ENCODE measurements at places on chromosomes 12 and 14.

DNA sequence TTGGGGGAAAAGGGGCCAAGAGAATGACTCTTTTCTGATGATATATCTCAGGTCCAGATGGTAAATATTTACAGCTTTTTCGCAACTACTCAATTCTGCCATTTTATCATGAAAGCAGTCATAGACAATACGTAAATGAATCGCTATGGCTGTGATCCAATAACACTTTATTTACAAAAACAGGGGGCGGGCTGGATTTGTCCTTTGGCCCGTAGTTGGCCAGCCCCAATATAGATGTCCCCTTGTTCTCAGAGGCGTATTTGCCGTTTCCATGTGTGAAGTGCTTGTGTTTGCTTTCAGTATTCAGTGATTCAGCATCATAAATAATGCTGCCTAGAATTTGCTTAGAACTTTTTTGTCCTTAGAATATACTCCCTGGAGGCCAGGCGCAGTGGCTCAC, 77.2 kb downstream of the CCDC92 start:
- no peak for DNase-seq

- no peak for DNase-seq
Measured at GRCh38 chr12:4569261-4569660, 7.3 kb downstream of the DYRK4 start.

GRCh38 chr14:98731286-98731685, 540.7 kb downstream of the BCL11B start:
- no peak for DNase-seq

DNA sequence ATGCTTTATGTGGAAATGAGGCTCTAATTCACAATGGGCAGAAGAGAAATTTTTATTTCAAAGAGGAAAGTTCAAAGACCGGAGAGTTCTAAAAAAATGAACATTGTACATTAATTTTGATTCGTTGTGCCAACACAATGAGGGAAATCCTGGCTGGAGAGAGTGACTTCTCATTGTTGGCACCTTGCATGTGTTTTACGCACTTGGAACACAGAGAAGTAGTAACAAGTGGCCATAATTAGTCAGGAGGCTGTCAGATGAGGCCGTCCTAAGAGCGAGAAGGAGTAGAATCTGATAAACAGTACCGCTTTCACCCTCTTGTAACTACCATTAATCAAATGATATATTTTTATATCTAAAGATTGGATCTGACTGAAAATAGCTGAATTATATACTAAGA, 6.9 kb downstream of the LMO3 start:
- DNase-seq, result no peak

GRCh38 chr14:40758076-40758475, 848.6 kb upstream of the LRFN5 start:
- no peak for DNase-seq

DNA sequence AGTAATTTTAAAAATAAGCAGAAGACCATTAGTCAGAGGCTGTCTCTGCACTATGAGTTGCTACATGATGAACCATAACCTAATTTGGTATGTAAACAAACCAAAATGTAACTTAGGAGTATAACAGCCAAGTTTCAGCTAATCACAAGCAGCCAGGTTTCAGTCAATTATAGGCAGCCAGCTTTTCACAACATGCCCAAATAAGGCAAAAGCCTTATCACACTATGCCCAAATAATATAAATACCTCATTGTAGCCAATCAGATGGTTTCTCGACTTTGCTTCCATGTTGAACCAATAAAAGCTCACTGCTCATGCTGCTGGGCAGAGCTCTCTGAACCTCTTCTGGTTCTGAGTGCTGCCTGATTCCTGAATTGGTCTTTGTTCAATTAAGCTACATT, 38.6 kb downstream of the GARIN6 start:
- no peak for DNase-seq

DNA sequence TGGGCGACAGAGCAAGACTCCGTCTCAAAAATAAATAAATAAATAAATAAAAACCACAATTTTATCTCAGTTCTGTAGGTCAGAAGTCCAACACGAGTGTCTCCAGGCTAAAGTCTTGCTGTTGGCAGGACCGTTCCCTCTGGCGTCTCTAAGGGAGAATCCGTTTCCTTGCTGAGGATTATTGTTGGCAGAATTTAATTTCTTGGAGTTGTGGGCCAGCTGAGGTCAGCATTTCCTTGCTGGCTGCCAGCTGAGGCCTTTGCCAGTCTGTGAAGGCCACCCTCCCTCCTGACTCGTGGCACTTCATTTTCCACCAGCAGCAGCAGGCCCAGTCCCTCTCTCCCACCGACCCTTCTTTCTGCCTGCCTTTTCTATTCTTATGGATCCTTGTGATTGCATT, 17.2 kb downstream of the PSMC1 start:
- peak; percentile 4 for DNase-seq

GRCh38 chr12:105033851-105034250, 47.7 kb downstream of the NOPCHAP1 start:
- DNase-seq, result no peak

DNA sequence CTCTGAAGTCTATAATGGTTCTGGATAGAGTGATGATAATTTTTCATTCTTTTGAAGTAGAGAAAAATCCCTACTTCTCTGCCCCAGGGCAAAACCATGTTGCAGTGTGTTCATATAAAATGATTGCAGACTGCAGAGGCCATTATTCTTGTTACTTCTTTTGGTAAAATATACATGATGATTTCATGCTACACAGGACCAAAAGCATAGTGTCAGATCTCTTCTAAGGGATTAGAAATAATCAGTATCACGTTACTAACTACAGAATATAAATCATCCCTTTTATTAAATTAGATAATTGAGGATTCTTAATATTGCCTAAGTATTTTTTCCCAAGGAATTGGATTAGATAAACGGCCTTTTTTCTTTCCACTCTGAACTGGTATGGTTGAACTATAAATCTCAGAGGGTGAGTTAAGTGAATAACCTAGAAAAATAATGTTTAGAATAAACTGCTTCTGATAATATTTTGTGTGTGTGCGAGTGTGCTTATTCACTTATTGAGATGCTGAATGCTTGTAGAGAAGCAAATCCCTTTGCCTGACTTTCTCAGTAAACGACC, 156.2 kb downstream of the EFCAB11 start:
- no peak for DNase-seq

DNA sequence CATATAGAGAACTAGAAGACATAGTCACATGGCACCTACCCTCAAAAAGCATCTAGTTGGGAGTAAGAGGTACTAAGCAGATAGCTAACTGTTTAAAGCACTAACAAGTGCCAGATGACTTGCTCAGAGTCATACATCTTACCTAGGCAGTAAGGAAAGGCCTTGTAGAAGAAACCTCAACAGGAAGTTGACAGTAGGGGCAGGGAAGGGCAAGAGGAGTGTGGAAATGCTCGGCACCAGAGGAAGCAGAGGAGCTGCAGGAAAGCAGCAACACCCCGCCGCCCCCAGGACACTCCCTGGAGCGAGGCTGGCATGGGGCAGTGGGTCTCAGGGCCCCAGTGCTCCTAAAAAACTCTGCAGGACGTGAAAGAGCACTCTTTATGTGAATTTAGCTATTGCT, 92.9 kb downstream of the PPP2R5C start:
- DNase-seq, result peak; percentile 37

DNA sequence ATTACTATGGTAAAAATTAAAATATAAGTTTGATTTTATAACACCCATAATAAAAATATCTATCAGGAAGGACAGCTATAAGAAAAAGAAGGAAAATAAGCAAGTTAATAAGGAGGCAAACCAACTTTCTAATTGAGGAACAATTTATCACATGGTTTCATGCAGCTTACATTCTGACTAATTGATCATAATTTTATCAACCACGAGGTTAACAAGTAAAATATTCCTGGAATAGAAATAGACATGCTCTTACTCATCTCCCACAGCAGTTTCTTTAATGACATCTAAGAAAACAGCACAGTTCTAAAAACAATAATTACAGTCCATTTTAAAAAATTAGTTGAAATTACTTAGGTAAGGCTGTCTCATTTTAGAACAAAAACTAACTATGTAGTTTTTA, 130.8 kb upstream of the KRR1 start:
- DNase-seq, result no peak

DNA sequence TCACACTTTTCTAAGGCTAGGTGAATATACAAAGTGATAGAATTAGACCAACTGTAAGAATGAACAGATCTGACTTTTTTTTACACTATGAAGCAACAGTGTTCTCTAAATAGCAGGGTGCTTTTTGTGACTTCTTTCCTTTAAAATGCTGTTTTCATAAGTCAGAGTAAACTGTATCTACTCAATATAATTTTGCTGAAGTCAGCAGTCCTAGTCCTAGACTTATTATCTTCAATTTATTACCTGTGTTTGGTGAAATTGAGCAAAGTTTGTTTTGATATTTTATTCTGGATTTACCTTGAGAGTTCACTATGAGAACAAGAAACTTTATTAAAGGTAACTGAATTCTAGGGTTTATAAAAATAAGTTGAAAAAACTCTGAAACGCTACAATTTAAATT, 651.3 kb upstream of the MIS18BP1 start:
- DNase-seq, result no peak

DNA sequence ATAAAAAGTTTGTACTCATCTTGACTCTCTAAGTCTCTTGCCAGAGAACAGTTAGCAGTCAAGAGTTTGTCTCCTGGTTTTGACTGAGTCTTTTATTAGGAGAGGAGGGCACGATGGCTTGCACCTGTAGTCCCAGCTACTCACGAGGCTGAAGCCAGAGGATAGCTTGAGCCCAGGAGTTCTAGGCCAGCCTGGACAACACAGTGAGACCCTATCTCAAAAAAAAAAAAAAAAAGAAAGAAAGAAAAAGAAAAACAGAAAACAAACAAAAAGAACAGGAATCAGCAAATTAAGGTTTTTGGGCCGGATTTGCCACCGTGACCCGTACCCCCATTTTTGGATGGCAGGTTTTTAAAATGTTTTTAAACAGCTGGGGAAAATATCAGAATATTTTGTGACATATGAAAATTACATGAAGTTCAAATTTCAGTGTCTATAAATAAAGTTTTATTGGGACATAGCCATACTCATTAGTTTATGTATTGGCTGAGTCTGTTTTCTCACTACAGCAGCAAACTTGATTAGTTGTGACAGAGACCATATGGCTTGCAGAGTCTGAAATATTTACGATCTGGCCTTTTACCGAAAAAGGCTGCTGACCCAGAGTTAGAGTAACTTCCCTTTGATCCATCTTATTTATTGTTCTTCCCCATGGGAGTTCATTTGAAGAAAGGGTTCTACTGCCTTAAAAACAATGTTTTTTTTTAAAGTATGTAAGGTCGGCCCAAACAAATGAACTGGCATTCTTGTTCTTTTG, 31.2 kb downstream of the VEZT start:
- no peak for DNase-seq

GRCh38 chr12:51399891-51400290, 8.7 kb upstream of the GALNT6 start:
- no peak for DNase-seq

DNA sequence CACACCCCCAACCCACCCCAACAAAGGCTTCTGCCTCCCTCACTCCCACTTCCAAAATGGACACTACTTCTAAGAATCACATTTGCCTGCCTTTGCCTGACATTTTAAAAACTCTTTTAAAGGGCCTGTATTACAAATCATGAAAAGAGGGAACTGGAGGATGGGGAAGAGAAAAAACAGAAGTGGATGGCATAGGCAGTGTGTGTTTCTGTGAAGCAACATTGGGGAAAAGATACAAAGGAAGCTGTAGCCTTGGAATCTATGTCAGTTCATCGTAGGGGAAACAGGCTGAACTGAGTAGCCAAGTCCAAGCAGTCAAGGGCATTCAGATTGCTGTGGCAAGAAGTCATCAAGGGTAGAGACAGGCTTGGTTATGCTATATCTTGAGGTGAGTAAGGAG, 273.9 kb downstream of the BTG1 start:
- no peak for DNase-seq

DNA sequence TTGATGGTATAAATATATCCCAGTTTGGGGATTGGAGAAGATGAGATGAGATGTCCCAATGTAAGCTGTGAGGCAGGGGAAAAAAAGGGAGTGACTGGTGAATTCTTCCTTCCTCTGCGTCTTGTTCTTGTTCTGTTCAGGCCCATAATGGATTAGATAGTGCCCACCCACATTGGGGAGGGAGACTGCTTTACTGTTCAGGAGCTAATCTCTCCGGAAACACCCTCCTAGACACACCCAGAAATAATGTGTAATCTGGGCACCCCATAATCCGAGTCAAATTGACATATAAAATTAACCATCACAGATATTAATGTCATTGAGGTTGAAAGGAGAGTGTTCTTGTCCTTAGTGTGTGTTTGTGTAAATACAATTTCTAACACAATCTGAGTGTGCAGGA, 29.3 kb downstream of the ETV6 start:
- DNase-seq, result no peak

- DNase-seq, result no peak
Measured at GRCh38 chr12:70185301-70185700, 57.9 kb upstream of the CNOT2 start.

DNA sequence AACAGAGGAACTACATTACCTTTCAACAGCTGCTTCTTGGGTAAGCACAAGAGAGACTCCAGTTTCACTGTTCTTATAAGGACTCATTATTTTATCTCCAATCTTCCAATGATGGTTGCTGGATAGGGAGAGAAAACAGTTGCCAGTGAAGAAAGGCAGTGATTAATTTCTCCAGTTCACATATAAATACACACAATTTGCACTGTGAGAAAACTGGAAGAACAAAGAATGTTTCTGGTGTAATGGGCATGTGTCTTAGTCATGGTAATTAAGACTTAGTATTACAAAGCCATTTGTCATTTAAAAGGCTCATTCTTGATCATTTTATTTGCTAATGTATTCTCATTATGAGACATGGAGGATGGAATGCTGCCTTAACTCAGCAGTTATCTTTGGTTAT, 78.0 kb upstream of the FAR2 start:
- DNase-seq, result no peak

DNA sequence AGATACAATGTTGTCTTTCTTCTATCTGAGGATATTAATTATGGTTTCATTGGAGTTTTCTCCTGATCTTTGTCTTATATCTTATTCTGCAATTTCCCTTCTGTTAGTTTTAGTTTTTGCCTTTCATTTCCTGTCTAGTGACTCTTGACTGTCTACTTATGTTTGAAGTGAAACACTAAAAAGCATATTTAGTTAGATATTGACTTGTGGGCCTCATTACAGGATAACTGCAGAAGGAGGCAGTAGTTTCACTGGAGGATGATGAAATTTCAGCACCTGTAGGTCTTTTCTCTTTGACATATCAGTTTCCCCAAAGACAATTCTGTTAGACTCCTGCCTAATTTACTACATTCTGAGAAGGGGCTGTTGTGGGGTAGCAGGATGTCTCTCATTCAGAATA, 97.5 kb upstream of the NEDD1 start:
- no peak for DNase-seq

- DNase-seq, result no peak
Measured at GRCh38 chr12:111182382-111182781, 186.5 kb downstream of the PHETA1 start.

GRCh38 chr12:46487567-46488131, 115.1 kb upstream of the SLC38A2 start:
- DNase-seq, result no peak

DNA sequence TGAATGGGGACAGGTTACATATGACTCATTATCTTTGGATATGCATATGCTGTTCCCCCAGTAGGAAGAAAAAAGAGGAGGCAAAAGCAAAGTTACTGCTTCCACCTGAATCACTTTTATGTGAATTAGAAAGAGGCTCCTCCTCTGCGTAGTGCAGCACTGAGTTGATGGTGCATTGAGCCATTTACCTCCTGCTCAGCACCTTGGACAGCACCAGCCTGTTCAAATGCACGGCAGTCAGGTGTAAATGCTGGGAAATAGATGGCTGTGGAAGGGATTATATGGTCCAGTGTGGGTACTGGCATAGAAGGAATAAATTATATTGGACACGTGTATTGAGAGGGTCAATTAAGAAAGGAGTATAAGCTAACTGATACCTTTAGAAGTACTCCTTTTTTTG, 541.9 kb upstream of the SEL1L start:
- DNase-seq, result peak; percentile 38

GRCh38 chr14:88604212-88604611, 41.4 kb downstream of the ZC3H14 start:
- DNase-seq, result no peak

Measured in activated CD4-positive, alpha-beta T cell treated with anti-CD3 and anti-CD28 coated beads, Interleukin-2, amount 10 ng/mL, durations not matched to agents 7 days and 5 days (primary cell).